Smooth muscle cell of the coronary artery (primary cell): ENCODE measurements at places on chromosomes 7 and 10. TPM values are rescaled to one million over a fixed set of nuclear protein-coding genes. Genes with fewer than 3 reads are reported as not detected.

The MARVELD1 gene
- 12.9 and 15.4 TPM in 2 replicates for total RNA-seq

The GET4 gene
- 19.4 and 29.1 TPM in 2 replicates for total RNA-seq

The VAX1 gene
- total RNA-seq = not detected in 2 replicates

The PON3 gene
- not detected in 2 replicates for total RNA-seq

The MRLN gene
- not detected in 2 replicates for total RNA-seq

The OLAH gene
- not detected in 2 replicates for total RNA-seq

The STEAP4 gene
- total RNA-seq = 0.08 and 15.0 TPM in 2 replicates

The MKRN1 gene
- total RNA-seq = 56.4 and 106 TPM in 2 replicates

The GCK gene
- 0.60 and 1.6 TPM in 2 replicates for total RNA-seq

The TSPAN13 gene
- total RNA-seq = 0.23 and 30.8 TPM in 2 replicates

The BTBD16 gene
- under 0.01 TPM in 1 of 2 replicates, not detected in the other for total RNA-seq

The HYAL4 gene
- total RNA-seq = not detected in 2 replicates

The COBL gene
- under 0.01 TPM in 1 of 2 replicates, not detected in the other for total RNA-seq

The FOXI2 gene
- not detected in 2 replicates for total RNA-seq

The SFR1 gene
- 1.2 and 4.4 TPM in 2 replicates for total RNA-seq

The HOXA4 gene
- total RNA-seq = not detected in 2 replicates

The SIRT1 gene
- 7.3 and 8.5 TPM in 2 replicates for total RNA-seq

The CYP3A4 gene
- not detected in 2 replicates for total RNA-seq

The NUTM2D gene
- 0.82 and 1.4 TPM in 2 replicates for total RNA-seq

The EPO gene
- not detected in 2 replicates for total RNA-seq

The ADCY1 gene
- 0.08 and 2.3 TPM in 2 replicates for total RNA-seq

The EPHB6 gene
- total RNA-seq = 1.1 and 9.9 TPM in 2 replicates

The ADCYAP1R1 gene
- 0.35 TPM in 1 of 2 replicates, not detected in the other for total RNA-seq

The ETV1 gene
- 8.0 and 13.2 TPM in 2 replicates for total RNA-seq

The PPP1R17 gene
- total RNA-seq = not detected in 2 replicates

The HTR5A gene
- total RNA-seq = not detected in 2 replicates

The PCGF5 gene
- total RNA-seq = 13.2 and 50.4 TPM in 2 replicates

The TMEM270 gene
- not detected in 2 replicates for total RNA-seq

The KIF11 gene
- total RNA-seq = 1.2 and 6.5 TPM in 2 replicates
